Islet precursor cell (in vitro differentiated cells): ENCODE measurements at places on chromosomes 11 and 22.

GRCh38 chr11:34068111-34068510 lies 16.6 kb downstream of the CAPRIN1 start:
- no peak for DNase-seq

DNA sequence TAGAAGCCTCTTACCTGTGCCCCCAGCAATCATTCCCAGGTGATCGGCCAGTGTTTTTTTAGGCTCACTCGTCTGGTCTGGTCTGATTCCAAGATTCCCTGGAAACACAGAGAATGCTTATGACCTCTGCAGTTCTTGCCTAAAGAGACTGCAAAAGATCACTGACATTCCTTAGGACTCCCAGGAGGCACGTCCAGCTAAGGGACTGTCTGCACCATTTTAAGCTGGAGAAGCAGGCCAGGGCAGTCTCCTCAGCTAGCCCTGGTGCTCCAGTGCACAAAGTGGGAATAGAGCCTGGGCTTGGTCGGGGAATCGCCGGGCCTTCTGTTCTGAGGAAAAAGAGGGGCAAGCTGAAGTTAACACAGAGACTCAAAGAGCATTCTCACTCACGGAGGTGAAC lies 4.8 kb downstream of the CYB5R2 start:
- no peak for DNase-seq

DNA sequence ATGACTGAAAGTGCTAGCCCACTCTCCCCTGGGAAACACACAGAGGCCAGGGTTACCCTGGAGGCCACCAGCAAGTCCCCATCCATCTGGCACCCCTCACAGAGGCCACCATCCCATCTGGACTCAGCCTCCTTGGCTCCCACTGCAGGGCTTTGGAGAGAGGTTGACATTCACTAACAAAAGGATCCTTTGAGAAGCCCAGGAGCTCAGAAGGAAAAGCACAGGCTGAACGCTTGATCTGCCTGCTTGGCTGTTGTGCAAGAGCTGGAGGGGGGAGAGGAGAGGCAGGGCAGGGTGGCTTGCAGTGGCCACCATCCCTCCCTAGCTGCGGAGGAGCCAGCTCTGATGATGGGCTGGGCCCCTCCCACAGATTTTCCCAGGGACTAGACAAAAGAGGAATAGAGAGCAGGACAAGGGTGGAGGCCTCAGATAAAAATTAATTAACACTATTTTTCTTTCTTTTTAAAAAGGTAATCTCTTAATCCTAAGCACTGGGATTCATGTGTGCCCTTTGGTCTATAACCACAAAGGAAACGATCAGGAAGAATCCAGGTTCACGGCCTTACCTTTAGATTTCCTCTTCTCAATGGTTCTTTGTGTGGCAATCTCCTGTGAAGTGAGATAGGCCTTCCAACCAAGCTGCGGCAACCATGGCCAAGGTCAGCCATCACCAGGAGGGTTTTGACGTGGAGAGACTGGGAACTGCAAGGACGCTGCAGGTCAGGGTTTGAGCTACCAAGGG lies 154.7 kb downstream of the BARX2 start:
- no peak for DNase-seq

DNA sequence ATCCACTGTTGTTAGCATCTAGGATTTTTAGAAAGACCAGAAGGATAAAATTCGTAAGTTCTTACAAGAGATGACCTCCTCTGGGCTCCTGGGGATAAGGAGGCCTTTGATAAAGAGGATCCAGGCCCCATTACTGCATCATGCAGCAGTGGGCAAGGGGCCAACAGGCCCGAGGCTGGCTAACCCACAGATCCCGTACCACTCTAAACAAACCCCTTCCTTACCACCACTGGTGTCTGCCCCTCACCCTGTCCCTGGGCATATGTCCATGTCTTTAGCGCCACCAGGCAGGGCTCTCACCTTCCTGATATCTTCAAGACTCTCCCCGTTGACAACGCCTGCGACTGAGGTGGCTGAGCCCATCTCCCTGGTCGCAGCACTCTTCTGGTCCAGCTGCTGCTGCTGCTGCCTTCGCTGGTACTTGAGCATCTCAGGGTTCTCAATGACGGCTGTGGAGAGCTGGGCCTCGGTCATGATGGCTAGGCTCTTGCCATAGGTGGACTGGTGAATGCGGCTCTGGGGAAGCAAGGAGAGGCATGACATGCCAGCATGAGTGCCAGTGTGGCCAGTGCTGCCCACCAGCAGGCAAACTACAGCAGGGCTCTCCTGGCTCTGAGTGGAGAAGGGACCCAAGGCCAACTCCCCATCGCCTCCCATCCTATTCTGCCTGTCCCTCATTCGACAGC lies 46.2 kb downstream of the HIRA start:
- no peak for DNase-seq

DNA sequence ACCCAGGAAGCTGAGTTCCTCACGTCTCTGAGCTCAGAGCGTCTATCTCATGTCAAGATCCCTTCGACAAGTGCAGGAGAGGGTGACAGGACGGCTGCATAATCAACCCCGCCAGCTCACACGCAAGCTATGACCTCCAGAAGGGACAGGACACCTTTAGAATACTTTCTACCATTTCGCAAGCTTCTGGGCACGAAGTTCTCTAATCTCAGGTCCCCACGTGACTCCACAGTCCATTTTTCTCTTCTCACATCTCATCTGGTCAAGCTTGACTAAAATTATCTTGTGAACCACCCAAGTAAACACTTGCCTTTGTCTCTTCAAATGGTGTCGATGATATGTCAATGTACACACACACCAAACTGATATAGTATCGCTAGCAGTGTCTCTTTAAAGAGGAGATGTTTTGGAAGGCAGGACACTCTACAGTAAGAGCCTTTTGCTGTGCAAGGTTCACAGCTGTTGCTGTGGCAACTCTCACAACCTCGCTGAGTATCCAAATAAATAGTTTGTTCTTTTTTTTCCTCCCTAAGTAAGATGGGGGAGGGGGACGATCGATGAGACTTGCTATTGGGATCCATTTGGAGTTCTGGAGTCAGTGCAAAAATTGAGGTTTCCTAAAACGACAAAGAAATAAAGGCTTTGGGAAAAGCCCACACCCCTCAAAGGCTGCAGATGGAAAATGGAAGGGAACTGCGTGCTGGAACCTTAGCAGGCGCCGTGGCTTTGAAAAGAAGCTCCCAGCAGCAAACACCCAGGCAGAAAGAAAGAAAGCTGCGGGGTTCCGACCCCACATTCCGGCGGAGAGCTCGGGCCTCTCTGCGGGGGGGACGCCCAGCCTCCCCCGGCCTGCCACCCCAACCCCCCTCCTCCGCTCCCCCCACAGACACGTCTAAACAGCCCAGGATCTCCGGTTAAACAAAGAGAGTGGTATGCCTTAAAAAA lies 215.4 kb upstream of the UBASH3B start:
- DNase-seq: no peak

DNA sequence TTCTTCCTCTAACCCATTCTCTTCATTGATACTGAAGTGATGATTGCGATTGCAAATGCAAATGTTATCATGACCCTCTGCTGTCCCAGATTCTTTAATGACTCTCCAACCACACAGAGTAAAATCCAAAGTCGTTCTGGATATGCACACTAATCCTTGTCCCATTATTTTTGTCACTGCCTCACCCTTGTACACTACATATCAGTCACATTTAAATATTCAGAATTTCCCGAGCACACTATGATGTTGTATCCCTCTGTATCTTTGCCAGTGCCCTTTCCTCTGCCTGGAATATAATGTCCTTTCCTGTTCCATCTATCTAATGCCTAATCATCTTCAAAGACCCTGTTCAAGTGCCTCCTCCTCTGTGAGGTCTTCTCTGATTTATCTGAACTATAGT lies 55.4 kb upstream of the MMP13 start:
- no peak for DNase-seq

- DNase-seq: peak; percentile 57
Observed at GRCh38 chr11:40130427-40130826, 1329.0 kb downstream of the LRRC4C start.

DNA sequence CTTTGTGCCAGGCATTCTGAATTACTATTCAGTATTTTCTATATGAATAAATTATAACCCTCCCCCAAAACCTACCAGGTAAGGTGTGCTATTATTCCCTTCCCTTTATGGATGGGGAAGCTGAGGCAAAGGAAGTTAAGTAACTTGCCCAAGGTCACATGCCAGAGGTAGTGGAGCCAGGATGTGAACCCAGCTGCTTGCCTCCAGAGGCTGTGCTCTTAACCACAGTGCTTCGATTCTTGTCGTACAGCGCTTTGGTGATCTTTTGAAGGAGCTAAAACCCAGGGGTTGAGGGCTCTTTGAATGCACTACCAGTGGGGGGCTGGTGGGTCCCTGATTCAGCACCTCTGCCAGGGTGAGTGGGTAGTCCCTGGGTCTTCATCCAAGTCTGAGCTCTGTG lies 18.8 kb downstream of the MCM5 start:
- DNase-seq: no peak

GRCh38 chr11:43868852-43869567 lies 11.6 kb upstream of the ALKBH3 start:
- no peak for DNase-seq

GRCh38 chr11:62081378-62082291 lies 42.2 kb upstream of the INCENP start:
- DNase-seq: peak; percentile 86

GRCh38 chr11:65591939-65592857 lies 3.4 kb downstream of the KCNK7 start:
- DNase-seq: peak; percentile 95

- DNase-seq: no peak
Observed at GRCh38 chr11:63832336-63832735, 6.6 kb upstream of the MARK2 start.

DNA sequence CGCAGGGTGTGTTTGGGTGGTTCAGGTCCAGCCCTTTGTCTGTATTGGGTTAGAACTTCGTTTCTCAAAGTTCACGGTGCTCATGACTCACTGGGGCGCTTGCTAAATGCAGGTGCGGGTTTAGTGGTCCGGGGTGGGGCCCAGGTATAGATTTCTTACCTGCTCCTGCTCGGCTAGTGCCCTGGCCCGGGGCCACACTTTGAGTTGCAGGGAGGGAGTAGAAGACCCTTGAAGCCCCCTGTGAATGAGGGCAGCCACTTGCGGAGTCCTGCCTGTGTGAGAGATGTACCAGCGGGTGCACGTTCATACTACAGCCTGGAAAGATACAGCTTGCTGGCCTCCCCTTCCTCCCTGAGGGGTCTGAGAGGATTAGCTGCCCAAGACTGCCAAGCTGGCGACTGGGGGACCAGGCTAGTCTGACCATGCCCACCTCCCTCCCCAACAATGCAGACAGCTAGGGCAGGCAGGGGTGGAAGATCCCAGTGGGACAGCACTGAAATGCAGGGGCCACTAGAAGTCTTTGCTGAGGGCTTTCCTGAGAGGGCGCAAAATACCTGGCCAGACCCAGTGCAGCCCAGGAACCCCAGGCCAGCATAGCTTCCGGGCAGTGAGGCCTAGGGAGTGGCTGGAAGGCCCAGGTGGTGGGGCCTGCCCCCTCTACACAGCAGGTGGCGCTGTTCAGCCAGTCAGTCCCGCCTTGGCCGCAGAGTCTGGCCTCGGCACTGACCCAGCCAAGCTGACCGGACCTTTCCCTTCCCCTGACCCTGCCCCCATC lies 5.1 kb upstream of the MYRF start:
- DNase-seq: peak; percentile 92

- DNase-seq: peak; percentile 49
Observed at GRCh38 chr11:64558869-64559268, 32.2 kb upstream of the SLC22A12 start.

DNA sequence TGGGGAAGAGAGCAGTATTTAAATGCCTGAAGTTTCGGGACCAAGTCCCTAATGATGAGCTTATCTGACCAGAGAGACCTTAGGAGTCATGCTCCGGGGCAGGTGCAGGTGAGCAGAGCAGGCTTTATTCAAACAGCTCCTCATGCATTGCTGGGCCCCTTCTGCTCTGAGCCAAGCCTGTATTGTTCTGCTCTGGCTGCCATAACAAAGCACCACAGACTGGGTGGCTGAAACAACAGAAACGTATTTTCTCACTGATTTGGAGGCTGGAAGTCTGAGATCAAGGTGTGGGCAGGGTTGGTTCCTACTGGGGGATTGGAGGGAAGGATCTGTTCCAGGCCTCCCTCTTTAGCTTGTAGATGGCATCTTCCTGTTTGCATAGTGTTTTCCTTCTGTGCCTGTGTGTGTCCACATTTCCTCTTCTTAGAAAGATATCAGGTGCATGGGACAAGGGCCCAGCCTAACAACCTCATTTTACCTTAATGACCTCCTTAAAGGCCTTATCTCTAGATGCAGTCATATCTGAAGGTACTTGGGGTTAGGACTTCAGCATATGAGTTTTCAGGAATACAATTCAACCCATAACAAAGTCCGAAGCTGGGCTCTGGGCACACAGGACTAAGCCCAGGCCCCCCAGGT lies 97.1 kb upstream of the PARVA start:
- DNase-seq: peak; percentile 48
